Stomach (tissue), 19 donors: ENCODE measurements at places on chromosomes 3 and 15. TPM values are rescaled to one million over a fixed set of nuclear protein-coding genes. Genes with fewer than 3 reads are reported as not detected.

GRCh38 chr3:89414270-89414669, 306.8 kb downstream of the EPHA3 start:
- H3K27ac ChIP-seq, result no peak overlapping the region
- H3K27me3 ChIP-seq, result no peaks in the 10 kb centered on the region
- H3K36me3 ChIP-seq, result no peaks in the 10 kb centered on the region
- H3K4me1 ChIP-seq, result no peaks in the 10 kb centered on the region

GRCh38 chr3:98775459-98776139, 12.5 kb downstream of the ST3GAL6 start:
- DNase-seq, result no peak
- H3K4me1 ChIP-seq, result peaks cover 49% of the 10 kb centered on the region
- no peak overlapping the region for H3K4me3 ChIP-seq
- H3K27ac ChIP-seq, result peak overlapping the region; percentile 48
- H3K36me3 ChIP-seq, result no peaks in the 10 kb centered on the region

- H3K27me3 ChIP-seq, result no peaks in the 10 kb centered on the region
- no peak overlapping the region for H3K27ac ChIP-seq
- H3K4me3 ChIP-seq, result no peak overlapping the region
- DNase-seq, result no peak
Measured at GRCh38 chr3:196987022-196987421, 18.4 kb upstream of the PIGZ start.

DNA sequence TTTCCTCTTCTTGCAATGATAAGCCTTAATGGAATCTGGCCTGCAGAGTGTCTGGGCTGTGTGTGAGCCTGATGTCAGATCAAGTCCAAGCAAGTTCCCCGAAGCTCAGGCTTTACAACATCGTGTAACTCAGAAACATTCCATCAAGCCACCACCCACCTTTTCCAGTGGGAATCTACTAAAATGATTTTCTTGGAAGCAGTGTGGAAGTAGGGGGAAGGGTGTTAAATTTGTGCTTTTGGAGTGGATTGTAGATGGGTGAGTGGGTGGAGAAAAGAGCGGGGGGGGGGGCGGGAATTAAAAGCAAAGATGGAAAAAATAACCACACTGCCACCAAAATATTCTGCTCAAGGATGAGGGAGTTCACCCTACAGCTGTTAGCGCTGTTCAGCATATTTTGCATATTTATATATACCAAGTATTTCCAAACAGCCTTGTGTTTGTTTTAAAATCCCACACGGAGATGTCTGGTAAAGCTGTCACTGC, 53.6 kb downstream of the VGLL3 start:
- no peak overlapping the region for H3K4me3 ChIP-seq
- H3K4me1 ChIP-seq, result no peaks in the 10 kb centered on the region
- no peaks in the 10 kb centered on the region for H3K27me3 ChIP-seq
- peak; percentile 64 for DNase-seq

DNA sequence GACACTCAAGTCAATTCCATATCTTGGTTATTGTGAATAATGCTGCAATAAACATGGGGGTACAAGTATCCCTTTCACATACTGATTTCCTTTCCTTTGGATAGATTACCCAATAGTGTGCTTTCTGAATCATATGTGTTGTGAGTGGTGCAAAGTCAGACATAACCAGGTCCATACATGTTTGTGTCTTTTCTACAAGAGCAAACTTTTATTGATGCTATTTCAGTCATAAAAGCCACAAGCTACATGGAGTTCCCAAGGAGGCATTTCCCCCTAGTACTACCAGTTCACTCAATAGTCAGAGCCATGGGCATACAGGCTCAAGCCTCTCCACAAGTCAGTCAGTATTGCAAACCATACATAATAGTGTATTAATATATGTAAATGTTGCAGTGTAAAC, 10.1 kb downstream of the CEP63 start:
- H3K27ac ChIP-seq, result no peak overlapping the region
- no peak for DNase-seq
- H3K36me3 ChIP-seq, result peaks cover 13% of the 10 kb centered on the region
- H3K4me3 ChIP-seq, result no peak overlapping the region
- H3K27me3 ChIP-seq, result no peaks in the 10 kb centered on the region
- H3K4me1 ChIP-seq, result no peaks in the 10 kb centered on the region

GRCh38 chr3:44554626-44555592, at the start of gene ZKSCAN7:
TSS of gene ZKSCAN7 (plus strand) at chr3:44555193. CDS start at chr3:44557048, 1,855 bp downstream.
- H3K4me1 ChIP-seq, result peaks cover 17% of the 10 kb centered on the region
- DNase-seq, result peak; percentile 89
- H3K27ac ChIP-seq, result peak within 1 kb of the TSS; percentile 79
- H3K27me3 ChIP-seq, result peaks cover 9% of the 10 kb centered on the region

DNA sequence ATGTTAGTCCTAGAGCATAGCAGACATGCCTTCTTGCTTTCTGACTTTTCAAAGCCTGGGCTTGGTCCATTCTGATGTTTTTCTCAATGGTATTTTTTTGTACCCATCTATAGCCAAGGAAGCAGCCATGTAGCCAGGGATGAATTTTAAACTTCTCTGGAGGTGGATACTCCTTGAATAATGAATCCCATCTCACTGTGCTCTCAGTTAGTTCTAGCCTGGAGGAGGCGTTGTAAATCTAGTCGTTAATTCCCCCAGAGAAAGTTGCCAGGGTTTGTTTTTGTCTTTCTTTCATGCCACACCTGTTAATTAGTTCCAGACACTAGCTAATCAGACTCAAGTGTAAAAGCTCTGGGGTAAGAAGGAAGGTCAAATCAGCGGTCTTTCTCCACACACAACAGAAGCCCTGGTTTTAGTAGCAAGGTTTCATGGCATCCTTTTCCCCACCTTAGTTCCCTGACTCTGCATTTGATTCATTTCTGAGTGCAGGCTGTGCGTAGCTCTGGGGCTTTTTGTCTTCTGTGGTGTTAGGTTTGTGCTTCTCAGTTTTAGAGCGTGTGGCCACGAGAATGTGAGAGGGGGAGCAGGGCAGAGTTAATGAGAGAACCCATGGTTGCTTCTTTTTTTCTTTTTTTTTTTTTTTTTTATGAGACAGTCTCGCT, 19.7 kb downstream of the PTPRG start:
- H3K4me3 ChIP-seq, result no peak overlapping the region
- H3K4me1 ChIP-seq, result peaks cover 20% of the 10 kb centered on the region
- DNase-seq, result no peak
- H3K27me3 ChIP-seq, result no peaks in the 10 kb centered on the region
- no peaks in the 10 kb centered on the region for H3K36me3 ChIP-seq
- no peak overlapping the region for H3K27ac ChIP-seq

ECE2 gene
- not detected for total RNA-seq

CYP11A1 gene
- not detected for total RNA-seq
